ENCODE measurements at places on chromosomes 1 and 21.

DNA sequence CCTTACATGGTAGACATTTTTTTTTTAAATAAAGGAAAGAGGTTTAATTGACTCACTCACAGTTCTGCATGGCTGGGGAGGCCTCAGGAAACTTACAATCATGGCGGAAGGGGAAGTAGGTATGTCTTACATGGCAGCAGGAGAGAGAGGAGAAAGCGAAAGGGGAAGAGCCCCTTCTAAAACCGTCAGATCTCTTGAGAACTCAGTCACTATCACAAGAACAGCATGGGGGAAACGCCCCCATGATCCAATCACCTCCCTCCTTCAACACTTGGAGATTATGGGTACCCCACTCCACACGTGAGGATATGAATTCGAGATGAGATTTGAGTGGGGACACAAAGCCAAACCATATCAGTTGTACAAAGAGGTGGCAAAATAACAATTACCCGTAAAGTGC, 301.7 kb downstream of the GRIK1 start:
- no peak for DNase-seq

DNA sequence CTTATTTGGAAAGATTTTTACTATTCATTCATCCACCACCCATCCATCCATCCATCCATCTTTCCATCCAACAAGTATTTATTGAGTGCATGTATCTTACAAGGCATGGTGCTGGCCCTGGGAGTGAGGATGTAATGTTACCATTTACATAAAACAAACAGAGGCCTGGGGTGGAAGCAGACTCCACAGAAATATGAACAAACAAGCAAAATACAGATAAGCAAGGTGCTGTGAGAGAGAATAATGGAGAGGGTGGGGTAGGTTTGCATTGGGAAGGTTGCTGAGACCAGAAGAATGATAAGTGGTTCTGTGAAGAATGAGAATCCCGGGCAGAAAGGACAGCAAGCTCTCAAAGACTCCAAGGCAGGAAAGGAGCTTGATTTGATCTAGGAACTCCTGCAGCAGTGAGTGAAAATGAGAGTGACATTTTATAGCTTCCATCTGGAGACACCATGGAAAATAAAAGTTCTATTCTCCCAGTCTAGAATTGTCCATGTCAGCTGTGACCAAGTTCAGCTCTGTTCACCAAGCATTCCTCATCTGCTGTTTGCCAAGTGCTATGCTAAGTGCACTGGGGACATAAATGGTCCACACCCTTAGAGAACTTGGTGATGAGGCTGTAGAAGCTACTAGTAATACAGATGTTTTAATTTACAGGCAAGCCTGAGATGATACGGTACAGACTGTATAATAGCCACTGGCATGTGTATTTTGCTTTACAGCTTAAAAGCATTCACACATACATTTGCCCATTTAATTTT, 75.3 kb downstream of the PEX14 start:
- no peak for DNase-seq

- no peak for DNase-seq
Measured at GRCh38 chr1:38567401-38567800, 292.2 kb downstream of the RRAGC start.

DNA sequence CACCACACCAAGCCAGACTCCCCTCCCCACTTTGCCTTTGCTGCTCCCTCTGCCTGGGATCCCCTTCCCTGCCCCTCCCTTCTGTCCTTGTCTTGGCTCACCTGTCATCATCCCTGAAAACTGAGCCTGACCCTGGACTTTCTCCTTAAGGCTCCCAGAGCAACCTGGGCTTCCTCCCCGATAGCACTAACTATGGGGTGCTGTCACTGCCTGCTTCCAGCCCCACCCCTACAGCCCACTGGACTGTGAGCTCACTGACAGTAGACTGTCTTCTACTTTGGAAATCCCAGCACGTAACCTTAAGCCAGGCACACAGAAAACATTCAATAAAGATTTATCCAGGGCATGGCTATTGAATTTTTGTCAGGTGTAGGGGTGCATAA, 9.5 kb upstream of the CSF1 start:
- no peak for DNase-seq

DNA sequence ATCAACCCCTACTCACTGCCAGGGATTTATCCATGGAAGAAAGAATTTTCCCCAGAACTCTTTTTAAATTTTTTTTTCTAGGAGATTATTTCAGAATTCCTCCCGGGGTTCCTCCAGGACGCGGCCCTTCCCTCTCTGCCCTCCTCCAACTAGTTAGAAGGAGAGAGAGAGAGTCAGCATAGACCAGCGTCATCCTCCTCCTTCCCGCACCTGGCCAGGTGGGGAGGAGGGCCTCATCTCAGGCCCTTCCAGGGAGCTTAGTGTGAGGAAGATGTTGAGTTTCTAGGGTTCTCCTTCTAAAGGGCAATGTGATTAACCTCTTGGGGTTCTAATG, 63.6 kb downstream of the CDK18 start:
- no peak for DNase-seq

DNA sequence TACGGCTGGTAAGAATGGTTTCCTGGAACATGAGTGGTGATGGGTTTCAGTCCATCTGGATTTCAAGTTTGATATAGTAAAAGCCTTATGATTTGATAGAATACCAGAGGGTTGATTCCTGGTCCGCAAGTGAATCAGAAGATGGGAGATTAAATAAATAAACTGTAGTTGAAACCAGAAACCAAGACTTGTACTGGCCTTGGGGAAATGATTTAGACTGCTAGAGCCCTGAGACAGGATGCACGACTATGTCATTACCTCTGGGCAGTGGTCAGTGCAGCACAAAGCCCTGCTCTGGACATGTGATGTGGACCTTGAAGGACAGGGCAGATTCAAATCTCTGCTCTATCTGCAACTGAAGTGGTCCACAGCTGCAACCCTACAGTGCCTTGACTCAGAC, 15.6 kb upstream of the FMOD start:
- DNase-seq, result no peak

- DNase-seq, result no peak
Measured at GRCh38 chr1:183757061-183757460, 47.9 kb upstream of the RGL1 start.

GRCh38 chr1:36397083-36397377, 678 bp downstream of the LSM10 start:
- DNase-seq, result no peak

DNA sequence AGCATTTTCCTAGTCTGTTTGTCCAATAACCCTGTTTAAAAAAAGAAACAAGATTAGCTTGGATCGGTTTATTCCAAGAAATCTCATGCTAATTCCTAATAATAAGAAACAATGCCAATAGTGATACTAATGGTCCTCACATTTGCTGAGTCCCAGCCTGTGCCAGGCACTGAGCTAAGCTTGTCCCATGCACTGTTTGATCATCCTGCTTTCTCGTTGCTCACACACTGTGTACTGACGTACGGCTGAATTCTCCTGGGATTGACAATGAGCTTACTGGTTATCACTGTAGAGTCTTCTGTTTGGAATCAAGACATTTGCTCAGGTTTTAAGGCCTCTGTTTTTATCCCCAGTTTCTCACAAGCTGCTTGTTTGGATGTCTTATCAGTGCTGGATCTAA, 71.1 kb downstream of the CACNA1E start:
- no peak for DNase-seq

GRCh38 chr1:9031484-9032259, 5.4 kb upstream of the SLC2A7 start:
- DNase-seq, result no peak

GRCh38 chr1:223258751-223259198, 105.2 kb downstream of the SUSD4 start:
- no peak for DNase-seq

DNA sequence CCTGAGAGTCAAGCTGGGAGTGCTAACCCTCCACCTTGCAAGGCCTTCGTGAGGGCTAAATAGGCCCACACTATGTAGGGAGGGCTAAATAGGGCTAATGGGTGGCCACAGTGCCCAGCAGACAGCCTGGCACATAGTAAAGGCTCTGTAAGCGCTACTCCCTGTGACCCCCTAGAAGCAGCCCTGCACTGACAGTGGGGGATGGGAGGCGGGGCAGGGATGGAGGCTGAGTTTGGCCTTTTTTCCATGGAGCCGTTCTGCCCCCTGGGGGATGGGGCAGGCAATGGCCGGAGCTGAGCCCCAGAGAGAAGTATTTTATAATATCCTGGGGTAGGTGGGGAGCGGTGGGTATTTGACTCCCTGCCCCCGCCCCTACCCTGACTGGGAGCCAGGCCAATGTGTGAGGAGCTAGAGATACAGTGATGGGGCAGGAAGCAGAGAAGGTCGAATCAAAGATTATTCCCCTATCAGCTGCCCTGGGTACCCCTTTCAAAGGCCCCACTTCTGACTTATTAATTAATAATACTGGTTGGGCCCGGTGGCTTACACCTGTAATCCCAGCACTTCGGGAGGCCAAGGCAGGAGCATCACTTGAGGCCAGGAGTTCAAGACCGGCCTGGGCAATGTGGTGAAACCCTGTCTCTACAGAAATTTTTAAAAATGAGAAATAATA, 42.3 kb downstream of the LACTBL1 start:
- peak; percentile 88 for DNase-seq

GRCh38 chr1:169483500-169483966, 2.2 kb downstream of the SLC19A2 start:
- no peak for DNase-seq

DNA sequence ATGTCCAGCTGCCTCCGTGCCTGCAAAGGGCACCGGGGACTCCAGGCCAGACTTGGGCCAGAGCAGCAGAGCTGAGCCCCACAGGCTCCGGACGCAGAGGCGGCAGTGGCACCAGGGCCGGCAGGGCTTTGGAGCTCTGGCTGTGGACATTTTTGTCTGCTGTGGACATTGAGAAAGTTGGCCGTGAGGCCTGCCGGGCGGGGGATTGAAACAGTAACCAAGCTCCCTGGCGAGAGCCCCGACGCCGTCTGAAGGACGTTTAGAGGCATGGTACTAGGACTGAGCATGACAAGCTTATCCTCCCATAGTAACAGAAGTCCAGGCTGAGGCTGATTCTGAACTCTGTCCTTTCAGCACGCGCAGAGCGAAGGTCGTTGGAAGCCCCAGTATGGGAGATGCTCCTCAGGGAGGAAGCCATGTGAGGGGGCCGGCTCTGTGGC, 323.8 kb downstream of the AMY1C start:
- DNase-seq, result no peak

GRCh38 chr1:67874501-67875111, 41.3 kb upstream of the GNG12 start:
- no peak for DNase-seq

DNA sequence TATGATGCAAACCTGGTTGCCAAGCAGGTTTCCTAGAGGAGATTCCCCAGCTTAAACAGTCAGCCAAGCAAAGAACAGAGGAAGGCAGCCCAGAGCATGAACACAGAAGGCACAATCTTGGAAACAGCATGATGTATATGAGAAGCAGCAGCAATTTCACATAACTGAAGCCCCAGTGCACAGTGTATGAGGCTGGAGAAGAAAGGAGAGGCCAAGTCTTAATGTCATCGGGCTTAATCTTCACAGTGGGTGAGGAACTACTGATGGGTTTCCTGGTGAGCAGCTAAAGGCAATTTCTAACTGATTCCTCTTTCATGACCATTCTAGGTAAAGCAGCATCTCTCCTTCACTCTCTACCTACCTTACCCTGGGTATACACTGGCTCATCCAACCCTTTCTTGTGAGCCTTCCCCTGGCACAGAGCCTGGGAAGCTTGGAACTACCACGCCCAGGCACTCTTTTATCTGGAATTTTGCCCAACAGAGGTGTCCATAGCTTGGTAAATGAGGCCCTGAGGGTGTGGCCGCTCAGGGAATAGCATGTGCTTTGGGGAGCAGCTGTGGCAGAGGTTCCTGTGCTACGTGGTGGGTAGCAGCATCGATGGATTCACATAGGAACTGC, 22.0 kb downstream of the FYB2 start:
- DNase-seq, result no peak

GRCh38 chr21:14988760-14989159, 76.0 kb downstream of the NRIP1 start:
- no peak for DNase-seq

GRCh38 chr1:41803656-41804055, 115.1 kb downstream of the HIVEP3 start:
- no peak for DNase-seq

DNA sequence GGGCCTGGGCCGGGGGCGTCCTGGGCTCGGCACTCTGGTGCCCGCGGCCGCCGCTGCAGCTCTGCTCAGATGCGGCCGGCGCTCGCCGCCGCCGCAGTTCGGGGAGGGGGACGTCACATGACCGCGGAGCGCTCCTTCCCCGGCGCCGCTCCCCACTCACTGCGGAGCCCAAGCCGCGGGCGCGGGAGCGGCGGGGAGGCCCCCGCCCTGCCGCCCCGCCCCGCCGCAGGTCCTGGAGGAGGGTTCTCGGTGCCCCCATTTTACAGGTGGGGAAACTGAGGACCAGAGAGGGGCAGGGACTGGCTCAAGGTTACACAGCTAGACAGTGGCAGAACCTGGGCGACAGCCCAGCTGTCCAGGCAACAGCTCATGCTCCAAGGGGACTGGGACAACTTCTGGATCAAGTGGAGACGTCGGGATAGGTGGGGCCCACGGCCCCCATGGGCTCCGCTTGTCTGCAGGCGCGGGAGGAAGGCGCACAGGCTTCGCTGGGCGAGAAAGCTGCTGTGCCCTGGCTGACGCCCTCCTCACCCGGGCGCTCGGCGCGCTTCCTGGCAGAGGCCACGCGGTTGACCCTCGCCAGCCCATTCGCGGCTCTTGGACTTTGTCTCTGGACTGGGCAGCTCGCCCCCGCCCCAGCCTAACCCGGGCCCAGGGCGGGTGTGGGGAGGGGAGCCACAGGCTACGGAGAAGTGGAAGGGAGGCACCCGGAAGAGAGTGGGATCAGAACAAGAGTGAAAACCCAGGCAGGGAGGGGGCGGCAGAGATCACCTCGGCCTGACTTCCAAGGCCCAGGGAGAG, at the start of gene RAP1GAP:
Gene RAP1GAP, minus strand, starts transcription at position 100 of the 801 bp plus-strand sequence. CDS start 49,325 bp downstream, outside the sequence.
- DNase-seq, result peak; percentile 73

DNA sequence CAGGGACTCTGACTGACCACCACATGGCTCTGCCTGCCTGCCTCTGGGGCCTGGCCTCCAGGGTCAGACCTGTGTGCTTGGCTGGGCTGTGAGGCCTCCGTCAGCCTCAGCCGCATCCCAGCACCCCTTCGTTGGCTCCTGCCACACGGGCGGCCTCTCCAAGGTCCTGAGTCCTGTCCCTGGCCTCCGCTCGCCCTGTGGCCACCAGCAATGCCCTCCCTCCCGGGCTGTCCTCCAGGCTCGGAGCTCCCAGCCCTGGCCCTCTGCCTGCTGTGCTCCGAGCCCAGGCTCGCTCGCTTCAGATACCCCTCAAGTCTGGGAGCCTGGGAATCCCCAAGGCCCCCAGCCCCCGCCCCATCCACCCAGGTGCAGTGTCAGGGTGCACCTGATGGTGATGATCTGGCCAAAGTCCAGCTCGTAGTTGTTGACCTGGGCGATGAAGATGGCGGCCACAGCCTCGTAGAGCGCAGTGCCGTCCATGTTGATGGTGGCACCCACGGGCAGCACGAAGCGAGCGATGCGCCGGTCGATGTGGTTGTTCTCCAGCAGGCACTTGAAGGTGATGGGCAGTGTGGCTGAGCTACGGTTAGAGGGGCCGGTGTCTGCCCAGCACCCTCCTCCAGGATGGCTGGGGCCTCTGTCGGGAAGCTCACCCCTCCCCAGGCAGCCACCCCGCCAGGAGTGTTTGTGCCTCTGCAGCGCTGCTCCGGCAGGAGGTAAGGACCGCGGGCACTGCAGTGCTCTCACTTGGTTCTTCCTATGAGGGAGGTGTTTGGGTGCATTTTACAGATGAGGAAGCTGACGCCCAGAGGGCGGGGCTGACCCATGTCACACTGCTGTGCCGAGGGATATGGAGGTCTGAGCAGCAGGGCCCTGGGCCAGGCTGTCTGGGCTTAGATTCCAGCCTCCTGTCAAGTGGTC, 28.5 kb downstream of the PODN start:
- DNase-seq, result no peak

All from D341Med (cell line).